Posterior vena cava (tissue), 2 donors: ENCODE measurements at places on chromosomes 5 and 9. TPM values are rescaled to one million over a fixed set of nuclear protein-coding genes. Genes with fewer than 3 reads are reported as not detected.

Gene AGGF1
- 17.6 TPM for total RNA-seq

Gene DRD1
- 0.29 TPM for total RNA-seq

DNA sequence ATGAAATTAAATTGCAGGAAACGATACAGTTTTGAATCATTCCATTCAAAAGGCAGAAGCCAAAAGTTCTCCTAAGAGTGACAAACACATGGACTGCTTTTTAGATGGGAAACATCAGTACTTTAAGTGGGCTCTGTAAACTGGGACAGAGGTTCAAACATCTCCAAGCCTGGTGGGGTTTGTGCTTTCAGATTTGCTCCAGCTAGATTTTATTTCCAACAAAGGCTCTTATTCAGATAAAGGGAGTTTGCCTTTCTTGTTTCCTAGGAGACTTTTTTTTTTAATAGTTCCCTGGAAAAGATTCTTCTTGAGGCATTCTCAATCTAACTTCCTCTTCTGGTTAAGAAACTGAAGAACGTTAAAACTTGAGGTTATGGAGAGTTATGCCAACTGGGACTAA is 277.6 kb downstream of the TMEM38B start:
- no peak for DNase-seq

GRCh38 chr5:135694012-135694411 is 115.2 kb upstream of the CXCL14 start:
- no peak for DNase-seq

DNA sequence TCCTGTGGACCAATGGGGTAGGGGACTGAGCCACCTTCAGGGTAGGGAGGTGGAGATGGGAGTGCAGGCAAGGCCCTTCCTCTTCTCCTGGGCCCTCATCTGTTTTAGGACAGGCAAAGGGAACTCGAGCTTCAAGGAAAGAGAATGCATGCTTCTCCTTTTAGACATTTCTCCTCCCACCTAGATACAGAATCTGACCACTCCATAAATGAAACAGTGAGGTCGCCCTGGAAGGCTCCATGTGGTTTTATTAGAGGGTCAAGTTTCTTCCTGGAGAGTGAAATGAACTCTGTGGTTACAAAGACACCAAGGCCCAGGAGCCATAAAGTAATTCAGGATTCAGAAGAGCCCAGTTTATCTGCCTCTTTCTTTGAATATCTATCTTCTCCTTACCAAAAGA is 14.9 kb downstream of the LHFPL2 start:
- DNase-seq = no peak

DNA sequence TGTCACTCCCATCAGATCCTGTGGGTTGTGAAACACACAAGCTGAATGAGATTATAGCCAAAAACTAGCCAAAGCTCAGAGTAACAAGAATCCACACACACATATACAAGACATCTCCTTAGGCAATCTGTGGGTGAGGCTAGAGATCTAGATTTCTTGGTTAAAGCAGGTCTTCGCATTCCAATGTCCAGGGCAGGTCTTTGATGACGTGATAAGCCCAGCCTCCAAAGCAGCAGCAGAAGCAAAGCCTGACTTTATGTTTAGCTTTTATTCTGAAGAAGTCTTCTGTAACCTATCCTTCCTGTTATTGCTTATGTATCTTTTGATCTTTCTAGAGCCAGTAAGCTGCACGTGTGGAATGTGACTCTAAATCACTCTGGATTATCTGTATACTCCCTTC is 199.1 kb upstream of the SLC30A5 start:
- no peak for DNase-seq

DNA sequence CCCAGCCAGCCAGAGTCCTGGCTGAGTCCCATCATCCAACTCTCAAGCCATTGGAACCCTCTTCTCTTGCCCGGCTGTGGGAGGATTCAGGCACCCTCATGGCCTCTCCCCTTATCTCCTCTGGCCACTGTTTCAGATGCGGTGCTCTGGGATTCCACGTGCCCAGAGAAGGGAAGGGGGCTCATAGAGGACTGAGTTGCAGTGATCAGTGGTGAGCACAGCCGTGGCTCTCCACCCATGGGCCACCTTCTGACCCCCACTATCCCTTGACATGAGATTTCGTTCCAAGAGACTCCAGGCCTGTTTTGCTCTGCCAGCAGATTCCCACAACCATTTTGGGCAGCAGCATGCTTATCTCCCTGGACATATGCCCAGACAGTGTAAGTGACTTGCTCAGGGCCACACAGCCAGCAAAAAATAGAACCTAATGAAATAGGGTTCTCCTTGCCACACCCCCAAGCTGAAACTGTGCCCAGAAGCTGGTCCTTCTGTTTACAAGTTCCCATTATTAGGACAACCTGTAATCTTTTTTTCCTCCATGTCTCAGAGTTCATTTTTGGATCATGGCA is 2.7 kb downstream of the GPX3 start:
- DNase-seq = peak; percentile 94

- no peak for DNase-seq
Measured at GRCh38 chr9:129631674-129632129, 5.7 kb downstream of the NTMT1 start.

DNA sequence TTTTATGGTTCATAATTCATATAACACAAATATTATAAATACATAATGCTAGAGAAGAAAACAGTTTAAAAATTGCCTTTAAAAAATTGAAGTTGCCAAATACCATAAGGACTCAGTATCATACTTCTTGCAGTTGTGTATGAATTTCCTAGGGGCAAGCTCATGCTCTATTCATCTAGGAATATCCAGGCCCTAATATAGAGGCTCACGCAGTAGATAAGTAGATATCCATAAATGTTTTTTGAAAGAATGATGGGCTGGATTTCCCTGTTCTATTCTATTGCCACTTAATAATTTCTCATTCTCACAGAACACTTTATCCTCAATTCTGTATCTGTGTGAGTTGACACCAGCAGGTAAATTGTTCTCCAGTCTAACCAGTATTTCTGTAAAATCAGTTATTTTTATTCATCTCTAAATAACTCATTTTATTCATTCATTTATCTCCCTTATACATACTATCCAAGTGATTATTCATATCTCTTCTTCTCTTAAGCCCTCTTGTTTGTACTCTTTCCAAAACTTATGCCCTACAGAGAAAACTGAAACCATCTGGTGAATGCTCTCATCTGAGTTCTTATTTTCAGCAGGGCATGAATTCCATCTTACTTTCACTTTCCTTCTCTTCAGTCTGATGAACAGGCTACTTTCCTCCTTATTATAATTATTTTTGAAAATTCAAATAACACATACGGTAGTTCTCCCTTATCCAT is 97.1 kb downstream of the SLC44A1 start:
- no peak for DNase-seq

DNA sequence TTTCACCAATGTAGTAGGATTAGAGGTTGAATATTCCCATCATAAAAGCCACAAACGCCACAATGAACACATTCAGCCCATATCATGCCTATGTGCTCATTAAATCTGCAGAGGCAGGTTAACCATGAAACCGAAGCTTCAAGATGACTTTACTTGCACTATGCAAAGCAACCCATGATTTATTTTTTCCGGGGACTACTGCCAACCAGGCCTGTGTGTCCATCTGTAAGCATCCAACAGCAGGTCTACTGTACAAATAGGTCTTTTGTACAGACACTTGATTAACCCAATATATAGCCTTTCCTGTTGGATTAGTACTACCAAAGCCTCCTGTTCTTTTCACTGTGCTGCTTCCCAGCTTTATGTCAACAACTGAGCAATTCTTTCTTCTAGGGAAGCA is 104.9 kb upstream of the CDH10 start:
- DNase-seq = no peak

DNA sequence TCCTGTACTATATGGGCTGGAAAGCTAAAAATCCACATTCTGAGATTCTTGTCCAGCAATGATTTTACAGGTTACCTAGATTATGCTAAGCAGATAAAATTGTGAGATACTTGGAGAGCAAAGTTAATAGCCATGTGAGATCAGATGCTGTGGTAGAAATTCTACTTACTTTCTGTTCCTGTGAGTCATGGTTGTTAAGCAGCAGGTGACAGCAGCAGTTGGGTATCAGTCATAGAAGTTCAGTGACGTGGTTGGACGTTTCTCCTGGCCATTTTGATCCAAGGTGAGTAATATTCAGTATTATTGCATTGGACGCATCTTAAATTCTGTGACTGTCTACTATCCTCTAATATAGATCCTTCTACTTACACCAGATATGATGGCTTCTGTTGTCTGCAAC is 524.5 kb downstream of the TMEM38B start:
- no peak for DNase-seq

Gene BTNL8
- not detected for total RNA-seq

Gene MSX2
- 0.88 TPM for total RNA-seq

GRCh38 chr9:6194934-6195333 is 20.7 kb upstream of the IL33 start:
- no peak for DNase-seq

Gene SV2C
- total RNA-seq = 0.05 TPM

- DNase-seq = no peak
Measured at GRCh38 chr9:136114610-136115009, 4.1 kb downstream of the TMEM250 start.

DNA sequence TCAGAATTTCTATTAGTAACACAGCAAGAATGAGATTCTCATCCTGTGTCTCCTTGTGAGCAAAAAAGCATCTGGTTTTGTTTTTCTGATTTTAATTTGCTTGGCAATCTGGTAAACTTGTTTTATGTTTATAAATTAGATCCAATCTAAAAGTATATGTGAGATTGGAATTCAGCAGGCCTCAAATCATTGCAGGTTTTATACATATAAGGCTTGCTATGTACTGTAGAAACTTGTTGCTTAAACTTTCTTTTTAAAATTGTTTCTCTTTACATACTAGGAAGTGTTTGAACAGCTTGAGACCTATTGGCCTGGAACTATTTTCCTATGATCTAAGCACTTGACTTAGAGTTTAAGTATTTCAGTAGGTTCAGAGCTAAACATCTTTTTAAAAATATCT is 1037.8 kb downstream of the NR2F1-AS1 start:
- no peak for DNase-seq

DNA sequence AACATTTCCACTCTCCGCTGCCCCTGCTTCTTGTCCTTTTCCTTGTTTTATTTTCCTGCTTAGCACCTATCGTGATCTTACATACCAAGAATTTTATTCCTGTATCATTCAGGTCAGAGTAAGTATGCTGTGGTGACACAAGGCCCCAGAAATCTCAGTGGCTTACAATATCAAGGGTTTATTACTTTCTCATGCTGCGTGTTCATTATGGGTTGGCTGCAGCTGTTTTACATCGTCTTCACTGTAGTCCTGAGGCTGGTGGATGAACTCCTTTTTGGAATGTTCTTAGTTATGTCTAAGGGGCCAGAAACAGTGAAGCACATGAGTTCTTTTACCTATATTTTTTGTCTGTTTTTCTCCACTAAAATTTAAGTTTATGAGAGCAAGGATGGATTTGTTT is 51.2 kb downstream of the FCHO2 start:
- DNase-seq = no peak

GRCh38 chr9:127608104-127608966 is 3.7 kb upstream of the STXBP1 start:
- DNase-seq = peak; percentile 84

GRCh38 chr9:127137640-127138360 is 15.4 kb upstream of the ANGPTL2 start:
- no peak for DNase-seq

Gene CD180
- total RNA-seq = 1.4 TPM

DNA sequence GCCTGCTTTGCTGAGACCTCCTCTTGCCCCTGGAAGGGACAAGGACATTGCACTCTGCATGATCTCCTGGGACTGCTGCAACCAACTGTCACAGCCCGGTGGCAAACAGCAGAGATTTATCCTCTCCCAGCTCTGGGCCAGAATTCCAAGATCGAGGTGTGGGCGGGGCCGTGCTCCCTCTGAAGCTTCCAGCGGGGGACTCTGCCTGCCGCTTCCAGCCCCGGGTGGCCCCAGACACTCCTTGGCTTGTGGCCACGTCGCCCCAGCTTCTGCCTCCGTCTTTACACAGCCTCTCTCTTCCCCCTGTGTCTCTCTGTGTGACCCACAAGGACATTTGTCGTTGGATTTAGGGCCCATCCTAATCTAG is 67.1 kb downstream of the COL5A1 start:
- DNase-seq = no peak

GRCh38 chr5:177427211-177427822 is 841 bp downstream of the GRK6 start:
- DNase-seq = no peak

DNA sequence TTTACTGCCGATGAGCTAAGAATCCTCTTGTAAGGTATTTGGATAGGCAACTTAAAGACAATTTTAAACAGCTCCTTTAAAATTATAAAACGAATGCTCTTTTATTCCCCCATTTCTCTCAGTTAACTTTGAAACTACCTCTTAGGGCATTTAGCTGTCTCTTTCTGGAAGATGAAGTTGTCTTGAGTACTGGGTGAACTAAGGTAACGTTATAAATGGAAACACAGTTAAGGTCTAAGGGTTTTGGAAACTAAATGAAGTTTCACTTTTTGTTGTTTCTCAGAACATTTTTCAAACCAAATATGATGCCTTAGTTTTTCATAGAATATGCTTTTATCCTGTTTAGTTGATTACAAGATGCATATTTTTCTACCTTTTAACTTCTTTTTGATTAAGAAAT is 6.8 kb downstream of the UBE2R2 start:
- no peak for DNase-seq

GRCh38 chr5:173472784-173473278 is 143.6 kb downstream of the BOD1 start:
- DNase-seq = peak; percentile 78

DNA sequence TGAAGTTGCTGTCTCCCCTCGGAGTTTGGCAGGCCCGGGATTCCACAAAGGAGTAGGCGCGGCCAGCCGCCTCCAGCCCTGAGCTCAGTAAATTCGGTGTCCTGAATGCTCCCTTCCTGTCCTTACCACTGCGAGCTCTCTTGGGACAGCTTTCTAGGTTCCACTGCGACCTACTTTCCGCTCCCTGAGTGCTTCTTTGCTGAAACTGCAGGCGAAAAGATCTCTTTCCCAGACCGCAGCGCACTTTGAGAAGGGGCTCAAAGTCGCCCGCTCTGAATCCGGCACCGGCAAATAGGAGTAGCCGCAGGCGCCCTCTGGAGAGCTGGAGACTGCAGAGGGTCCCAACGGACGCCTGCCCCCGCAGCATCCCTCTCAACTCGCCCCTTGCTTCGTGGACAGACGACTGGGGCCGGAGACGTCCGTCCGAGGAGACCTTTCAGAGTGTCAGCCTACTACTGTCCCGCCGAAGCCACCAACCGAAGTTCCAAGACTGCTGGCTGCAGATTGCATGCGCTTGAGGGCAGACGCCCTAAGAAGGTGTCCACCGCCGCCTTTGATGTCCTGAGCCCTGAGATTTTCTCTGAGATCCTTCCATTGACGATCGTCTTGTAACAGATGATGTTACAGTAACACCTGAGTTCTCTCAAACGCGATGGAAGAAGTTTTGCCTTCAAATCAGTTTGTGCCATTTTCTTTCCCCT is 96.0 kb downstream of the ANXA2R start:
- DNase-seq = no peak

- no peak for DNase-seq
Measured at GRCh38 chr5:13350767-13351166, 593.7 kb downstream of the DNAH5 start.

Gene GPR150
- total RNA-seq = 0.23 TPM

Gene ISCA1
- total RNA-seq = 30.9 TPM

GRCh38 chr9:132670457-132671391 is at the start of gene GTF3C4:
TSS of gene GTF3C4 (plus strand) at chr9:132670464. CDS start at chr9:132670599, 135 bp downstream.
- peak; percentile 95 for DNase-seq
